ENCODE measurements at places on chromosomes 6 and 20. TPM values are rescaled to one million over a fixed set of nuclear protein-coding genes. Genes with fewer than 3 reads are reported as not detected.

Gene SLC25A27
- 0.70 TPM for total RNA-seq

Gene NANP
- 7.6 TPM for total RNA-seq

Gene SLA2
- total RNA-seq = 51.5 TPM

Gene TSPO2
- total RNA-seq = not detected

DNA sequence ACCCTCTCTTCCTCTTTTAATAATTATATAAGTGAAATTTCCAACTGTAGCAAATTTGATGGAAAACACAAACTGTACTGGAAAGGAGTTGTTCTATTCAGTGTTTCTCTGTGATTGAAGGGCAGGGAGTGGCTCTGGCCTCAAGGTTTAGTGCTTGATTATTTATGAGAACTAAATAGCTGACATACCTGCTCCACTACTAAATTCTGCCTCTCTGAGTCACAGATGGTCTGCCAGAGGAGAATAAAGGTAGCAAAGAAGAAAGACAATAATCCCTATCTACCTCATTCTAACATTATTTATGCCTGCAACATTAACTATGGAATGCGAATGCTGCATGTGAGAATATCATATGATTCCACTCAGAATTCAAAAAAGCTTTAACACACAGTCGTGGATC, 9.3 kb downstream of the BMP5 start:
- no peak overlapping the region for H3K4me3 ChIP-seq
- H3K27ac ChIP-seq = no peak overlapping the region

DNA sequence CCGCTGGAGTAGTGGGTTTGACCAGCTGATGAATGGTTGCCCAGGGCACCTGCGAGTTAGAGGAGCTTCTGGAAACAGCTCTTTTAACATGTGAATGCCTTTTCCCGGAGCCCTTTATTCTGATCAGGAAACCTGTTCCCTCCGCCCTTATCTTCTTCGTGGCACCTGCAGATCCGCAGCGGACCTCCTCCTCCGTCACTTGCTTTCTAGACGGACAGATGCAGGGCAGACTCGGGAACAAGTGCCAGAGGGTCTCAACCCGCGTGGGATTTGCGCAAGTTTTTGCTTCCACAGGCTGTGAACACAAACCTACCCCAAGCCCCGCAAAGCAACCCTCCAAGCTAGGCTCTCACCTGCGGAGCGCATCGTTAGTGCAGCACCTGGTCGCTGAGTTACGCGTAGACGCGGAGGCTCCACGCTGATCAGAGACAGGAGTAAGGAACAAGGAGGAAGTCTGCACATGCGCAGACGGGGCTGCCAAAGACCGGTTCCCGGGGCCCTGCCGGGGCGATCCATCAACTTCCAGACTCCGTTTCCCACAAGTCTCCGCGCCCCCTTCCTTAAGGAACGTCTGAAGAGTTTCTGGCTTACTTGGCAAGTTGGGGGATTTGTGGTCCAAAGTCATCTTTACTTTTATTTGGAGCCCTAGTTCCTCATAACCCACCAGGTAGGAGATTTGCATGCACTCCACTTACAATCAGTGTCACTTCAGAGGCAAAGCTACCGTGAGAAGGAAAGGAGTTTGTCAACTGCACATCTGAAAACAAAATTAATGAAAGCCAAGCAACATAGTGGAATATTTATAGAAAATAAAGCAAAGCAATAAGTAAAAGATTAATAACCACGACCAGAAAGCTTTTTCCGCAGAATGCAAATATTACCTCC, 52.7 kb upstream of the ELMO2 start:
- H3K27me3 ChIP-seq = peaks cover 27% of the 10 kb centered on the region
- H3K36me3 ChIP-seq = peaks cover 7% of the 10 kb centered on the region
- no peaks in the 10 kb centered on the region for H3K4me1 ChIP-seq
- no peak overlapping the region for H3K4me3 ChIP-seq

DNA sequence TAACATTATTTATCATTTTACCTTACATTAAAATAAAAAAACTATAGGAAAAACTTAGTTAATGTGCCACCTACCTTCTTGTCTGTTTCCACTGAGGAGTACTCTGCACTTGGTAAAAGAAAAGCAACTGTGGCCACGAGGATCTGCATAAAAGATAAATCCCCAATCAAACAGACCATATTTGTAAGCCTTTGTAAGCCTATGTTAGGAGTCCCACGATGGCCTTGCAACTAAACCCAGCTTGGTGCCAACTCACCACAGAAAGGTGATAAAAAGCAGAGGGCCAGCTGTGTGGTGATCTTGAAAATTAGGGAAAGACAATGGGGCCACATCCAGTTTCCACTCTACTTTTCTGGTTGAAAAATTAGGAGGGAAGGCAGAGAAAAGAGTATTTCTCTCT, 156.9 kb downstream of the INSM1 start:
- no peak overlapping the region for H3K4me3 ChIP-seq
- no peaks in the 10 kb centered on the region for H3K27me3 ChIP-seq
- DNase-seq = no peak
- no peaks in the 10 kb centered on the region for H3K4me1 ChIP-seq
- no peak overlapping the region for H3K27ac ChIP-seq
- H3K36me3 ChIP-seq = peaks cover 15% of the 10 kb centered on the region
